NCI-H1092 (cell line): ENCODE measurements at places on chromosomes 3 and 15.

DNA sequence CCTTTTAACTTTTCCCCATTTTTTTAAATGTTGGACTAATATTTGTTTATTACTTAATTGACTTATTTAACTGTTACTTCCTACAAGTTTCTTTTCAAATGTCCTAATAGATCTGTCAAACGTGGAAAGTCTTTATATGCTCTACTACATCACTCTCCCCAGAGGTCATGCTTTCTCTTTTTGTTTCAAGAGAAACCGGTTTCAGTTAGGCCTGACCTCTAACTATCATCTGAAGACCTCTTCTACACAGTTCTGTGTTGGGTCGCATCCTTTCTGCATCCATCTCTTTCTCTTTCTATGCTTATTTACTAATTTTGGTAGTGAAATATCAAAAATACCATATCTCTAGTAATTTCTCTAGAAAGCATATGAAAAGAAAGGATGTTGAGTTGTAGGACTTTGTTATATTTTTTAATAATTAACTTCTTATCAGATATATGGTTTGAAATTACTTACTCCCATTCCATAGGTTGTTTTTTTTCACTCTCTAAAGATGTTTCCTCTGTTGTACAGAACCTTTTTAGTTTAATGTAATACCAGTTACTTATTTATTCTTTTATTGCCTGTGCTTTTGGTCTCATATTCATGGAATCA is 781.2 kb upstream of the ARPP21 start:
- DNase-seq = no peak

DNA sequence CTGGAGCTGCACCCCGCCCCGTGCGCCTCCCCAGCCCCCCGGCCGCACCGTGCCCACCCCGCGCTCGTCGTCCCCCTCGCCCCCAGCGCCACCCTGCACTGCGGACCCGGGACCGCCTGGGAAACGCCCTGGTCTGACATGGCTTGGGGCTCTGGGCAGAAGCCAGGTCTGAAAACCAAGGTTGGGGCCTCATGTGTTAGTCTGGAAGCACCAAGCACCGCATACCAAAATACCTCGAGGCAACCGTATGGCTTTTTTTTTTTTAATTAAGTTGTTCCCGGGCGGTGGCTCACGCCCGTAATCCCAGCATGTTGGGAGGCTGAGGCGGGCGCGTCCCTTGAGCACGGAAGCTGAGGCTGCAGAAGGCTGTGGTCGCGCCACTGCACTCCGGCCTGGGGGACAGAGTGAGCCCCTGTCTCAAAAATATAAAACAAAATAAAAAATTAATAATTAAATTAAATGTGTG is 91.5 kb upstream of the CHD2 start:
- DNase-seq = no peak

DNA sequence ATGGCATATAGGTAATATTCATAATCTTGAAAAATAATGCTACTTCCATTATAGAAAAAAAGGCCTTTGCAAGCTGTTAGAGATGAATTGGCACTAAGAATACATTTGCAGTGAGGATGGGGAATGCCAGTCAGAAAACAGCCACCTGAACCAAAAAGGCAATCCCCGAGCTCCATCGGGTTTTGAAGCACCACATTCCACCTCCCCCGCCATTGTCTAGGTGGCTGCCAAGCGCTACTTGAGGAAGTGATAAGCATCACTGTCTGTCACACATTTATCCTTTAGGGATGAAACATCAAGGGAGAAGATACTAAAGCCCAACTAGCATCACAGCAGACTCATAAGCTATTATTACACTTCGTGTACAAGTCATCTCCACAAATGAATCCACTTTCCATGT is 112.8 kb downstream of the OSBPL10 start:
- no peak for DNase-seq

- no peak for DNase-seq
These were observed 35.2 kb upstream of the SIAH2 start for GRCh38 chr3:150798122-150798618.

DNA sequence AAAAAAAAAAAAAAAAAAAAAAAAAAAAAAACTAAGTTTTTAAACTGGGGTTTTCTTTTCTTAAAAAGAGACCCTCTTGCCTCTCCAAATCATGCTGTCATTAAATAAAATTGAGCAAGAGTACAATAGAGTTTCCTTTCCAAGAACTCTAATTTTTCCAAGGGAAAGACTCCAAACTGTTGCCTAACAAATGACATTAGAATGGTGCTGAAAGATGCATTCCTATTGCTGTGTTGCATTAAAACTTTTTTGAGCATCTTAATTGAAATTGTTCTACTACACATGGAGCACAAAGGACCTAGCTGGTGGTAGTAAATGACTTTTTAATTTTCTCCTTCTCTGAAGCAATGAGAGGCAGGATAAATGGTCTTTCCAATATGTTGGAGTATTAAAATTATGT is 469.1 kb upstream of the ARHGEF26 start:
- DNase-seq = no peak

GRCh38 chr3:1551741-1552140 is 458.9 kb downstream of the CNTN6 start:
- no peak for DNase-seq

DNA sequence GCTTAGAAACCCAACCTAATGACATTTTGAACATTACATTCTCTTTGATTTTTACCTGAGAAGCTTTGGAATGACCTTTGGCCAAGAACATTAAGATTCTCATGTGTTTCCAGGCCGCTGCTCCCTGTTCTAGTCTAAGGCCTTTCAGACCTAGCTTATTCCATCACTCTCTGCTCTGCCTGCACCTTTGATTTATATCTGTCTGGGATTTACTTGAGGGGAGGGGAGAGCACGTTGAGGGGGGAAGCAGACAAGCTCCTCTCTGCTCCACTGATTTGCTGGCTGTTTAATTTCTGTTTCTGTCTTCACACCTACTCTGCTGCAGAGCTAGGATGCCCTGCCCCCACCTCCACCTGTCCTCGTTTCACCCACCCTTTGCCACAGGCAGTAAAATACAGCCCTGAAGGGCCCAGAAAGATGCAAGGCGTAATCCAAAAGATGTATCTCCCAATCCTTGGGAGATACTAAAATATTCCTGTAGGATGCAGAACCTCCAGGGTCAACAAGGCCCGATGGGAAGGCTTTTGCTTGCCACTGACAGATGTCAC is 429.8 kb downstream of the EPHB1 start:
- DNase-seq = no peak

DNA sequence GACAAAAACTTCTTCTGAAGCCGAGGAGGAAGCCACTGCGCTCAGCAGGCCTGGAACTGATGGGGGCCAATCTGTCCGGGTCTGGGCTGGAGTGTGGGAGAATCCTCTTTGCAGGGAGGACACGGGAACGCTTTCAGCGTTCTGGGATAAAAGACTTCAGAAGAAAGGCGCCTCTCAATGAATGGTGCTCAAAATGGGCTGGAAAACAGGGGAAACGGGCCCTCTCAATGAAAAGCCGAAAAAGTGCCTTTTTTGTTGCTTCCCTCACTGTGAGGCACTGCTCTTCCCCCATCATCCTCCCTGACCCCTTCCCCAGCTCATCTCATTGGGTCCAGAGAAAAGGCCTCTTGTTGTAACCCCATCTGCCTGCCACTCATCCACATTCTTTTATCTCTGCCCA is 119.5 kb upstream of the LRIG1 start:
- no peak for DNase-seq

- no peak for DNase-seq
These were observed 79.9 kb downstream of the TLE3 start for GRCh38 chr15:70017801-70018200.

DNA sequence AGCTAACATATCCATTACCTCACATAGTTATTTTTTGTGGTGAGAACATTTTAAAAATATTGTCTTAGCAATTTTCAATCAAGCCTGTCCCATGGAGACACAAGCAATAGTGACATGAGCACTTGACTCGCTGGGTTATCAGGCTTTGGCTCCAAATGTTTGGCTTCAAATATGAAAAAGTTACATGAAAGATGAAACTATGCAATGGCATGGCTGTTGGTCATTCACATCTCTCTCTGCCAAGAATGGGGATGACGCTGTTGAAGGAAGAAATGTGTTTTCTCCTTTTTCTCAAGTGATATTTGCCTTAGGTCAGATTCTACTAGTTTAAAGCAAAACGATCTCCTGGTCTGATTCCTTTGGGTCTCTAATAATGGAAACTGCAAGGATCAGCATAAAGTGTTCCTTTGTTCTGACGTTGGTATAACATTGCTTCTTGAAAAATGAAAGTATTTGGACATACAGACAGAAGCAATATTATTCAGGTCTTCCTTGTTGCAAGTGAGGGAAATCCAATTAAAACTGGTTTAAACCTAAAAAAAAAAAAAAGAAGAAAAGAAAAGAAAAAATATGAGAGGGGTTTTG is 71.2 kb downstream of the SSUH2 start:
- DNase-seq = no peak

DNA sequence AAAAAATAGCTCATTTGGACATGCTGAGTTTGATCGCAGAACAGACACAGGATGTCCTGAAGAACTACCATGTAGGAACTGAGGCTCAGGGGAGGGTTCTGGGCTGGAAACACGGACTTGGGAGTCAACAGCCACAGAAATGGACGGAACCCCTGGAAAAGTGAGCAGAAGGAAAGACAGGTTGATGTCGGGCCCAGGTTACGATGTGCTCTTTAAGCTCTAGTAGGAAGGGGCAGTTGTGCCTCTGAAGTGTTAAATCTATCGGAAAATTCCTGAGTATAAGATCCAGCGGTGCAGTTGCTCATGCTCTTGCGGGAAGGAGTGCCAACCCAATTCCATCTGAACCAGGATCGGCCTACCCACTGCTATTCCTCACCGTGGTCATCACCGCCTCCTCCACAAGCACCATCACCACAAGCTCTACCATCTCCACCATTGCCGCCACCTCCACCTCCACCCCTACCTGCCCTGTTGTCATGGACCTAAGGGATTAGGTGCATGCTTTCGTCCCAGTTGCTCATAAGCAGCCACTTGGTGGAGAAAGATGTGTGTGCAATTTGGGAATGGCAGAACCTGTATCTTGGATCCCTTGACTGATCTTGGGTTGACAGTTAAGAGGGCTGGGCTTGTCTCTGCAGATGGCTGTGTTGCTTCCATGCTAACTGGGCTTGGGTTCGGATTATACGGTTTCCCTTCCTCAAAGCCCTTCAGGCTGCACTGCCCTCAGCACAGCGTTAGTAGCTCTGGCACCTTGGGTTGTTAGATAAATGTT is 108.5 kb downstream of the ASB7 start:
- DNase-seq = no peak

- DNase-seq = no peak
These were observed 1045.8 kb downstream of the ROBO1 start for GRCh38 chr3:78721771-78722543.

- peak; percentile 70 for DNase-seq
These were observed 170.2 kb upstream of the UMPS start for GRCh38 chr3:124559846-124560574.

DNA sequence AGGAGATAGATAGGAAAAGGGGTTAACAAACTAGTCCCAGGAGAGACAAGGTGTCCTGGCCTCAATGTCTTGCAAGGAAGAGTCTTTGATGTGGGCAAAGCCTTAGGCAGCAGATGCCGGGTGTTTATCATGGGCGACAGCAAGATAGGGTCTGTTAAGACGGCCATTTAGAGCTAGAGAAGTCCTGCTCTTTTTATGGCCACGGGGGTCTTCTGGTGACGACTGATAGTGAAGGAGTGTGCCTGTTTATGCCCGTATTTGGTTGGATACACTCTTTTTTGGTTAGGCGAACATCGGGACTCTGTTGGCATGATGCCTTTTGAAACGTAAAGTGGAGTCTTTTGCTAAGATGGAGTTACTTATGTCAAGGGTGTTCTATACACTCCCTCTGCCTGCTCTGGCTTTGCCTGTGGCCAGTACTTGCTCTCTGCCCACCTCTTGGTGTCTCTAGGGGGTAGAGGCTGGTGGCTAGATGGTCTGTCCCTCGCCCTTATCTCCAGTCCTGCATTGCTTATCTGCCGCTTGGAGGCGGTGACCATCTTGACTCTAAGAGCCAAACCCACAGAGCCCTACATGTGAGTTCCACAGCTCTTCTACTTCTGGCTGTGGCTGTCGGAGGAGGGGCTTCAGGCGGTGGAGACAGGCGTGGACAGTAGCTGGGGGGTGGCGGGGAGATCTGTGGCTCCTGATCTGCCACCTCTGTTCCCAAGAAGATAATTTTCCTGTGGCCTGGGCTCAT is 55.8 kb upstream of the ZBTB38 start:
- no peak for DNase-seq

DNA sequence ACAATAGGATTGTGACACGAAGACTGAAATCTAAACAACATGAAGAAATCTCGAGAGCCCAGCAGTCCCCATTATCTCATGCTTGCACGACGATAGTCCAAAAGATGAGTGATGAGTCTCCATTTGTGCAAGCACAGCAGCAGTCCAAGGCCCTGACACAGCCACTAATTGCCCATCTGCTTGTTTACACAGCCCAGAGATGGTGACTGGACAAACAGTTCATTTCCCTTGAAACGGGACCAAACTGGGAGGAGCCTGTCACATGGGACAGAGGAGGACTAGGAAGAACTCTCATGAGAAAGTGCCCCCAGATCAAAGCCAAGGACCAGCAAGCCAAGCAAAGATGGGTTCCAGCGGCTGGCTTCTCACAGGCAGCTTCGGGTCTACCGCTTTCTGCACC is 121.0 kb downstream of the GREM1 start:
- DNase-seq = peak; percentile 56

GRCh38 chr15:51367322-51367976 is 26.0 kb downstream of the GLDN start:
- DNase-seq = no peak

DNA sequence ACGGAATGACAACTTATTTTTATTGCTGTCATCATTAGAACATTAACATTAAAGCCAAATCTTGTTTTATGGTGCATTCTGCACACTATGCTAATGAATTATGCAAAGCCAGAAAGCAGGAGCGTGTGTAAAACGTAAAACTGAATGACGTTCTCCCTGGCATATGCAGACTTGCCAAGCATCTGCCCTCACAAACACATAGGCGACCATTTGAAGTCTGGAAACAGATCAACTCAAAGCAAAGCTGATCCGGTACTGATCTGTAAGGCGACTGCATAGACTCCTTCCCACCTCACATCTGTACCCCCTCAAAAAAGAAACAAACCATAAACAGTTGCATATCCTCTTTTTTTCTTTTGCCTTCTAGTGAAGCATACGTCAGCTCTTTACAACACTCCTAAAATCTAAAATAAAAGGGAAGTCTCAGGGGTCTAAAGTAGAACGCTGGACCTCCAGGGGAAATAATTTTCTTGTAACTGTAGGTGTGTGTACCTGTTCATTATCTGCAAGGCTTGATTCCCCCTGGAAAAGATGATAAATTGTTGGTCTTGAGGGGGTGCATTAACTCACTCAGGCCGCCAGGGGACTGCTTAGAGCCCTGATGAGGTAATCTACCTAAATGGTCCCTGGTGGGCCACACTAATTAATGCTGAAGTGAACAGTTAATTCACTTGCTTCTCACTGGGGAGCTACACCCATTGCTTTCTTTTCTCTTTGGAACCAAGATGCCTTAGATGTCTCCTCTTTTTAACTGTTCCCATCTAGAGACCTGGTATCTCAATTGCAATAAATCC is 231.4 kb downstream of the CDIN1 start:
- DNase-seq = no peak

DNA sequence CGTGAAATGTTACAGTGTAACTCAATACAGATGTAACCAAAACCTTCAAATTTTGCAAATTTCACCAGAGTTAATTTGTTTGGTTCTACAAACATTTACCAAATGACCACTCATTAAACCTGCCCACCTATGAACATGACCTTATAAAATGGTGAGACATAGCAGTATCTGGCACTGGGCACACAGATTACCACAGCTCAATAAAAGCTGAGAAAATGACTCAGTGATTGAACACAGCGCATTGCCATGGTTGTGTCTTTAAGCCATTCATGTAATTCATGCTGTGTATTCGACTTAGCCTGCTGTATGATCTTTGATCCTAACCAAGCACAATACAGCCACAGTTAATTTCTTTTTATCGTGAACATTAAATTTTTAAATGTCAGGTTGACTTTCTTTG is 11.3 kb downstream of the PPARG start:
- DNase-seq = no peak
